Spleen (tissue), 13 donors: ENCODE measurements at places on chromosomes 3 and 15. TPM values are rescaled to one million over a fixed set of nuclear protein-coding genes. Genes with fewer than 3 reads are reported as not detected.

DNA sequence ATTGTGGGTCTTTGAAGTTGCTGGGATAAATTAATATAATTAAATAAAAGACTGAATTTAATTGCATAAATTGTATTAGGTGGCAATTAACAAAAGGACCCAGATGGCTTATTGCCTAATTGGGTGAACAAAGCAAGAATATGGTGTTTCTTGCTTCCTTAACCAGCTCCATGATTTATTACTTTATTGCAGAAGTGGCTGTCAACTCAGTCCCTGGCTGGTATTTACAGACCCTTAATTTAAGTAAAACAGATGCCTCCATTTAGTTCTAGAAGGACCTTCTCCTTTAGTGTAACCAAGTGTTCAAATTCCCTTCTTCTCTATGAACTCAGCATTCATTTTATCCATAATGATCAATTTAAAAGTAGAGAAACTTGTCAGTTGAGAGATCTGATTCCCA is 35.1 kb downstream of the DPH3 start:
- no peaks in the 10 kb centered on the region for H3K4me1 ChIP-seq
- no peaks in the 10 kb centered on the region for H3K27me3 ChIP-seq
- H3K36me3 ChIP-seq, result no peaks in the 10 kb centered on the region

The FOXB1 gene
- not detected for total RNA-seq

GRCh38 chr15:58981808-58982475 is 5.5 kb upstream of the RNF111 start:
- H3K36me3 ChIP-seq, result no peaks in the 10 kb centered on the region
- peak overlapping the region; percentile 6 for H3K4me3 ChIP-seq
- peaks cover 38% of the 10 kb centered on the region for H3K4me1 ChIP-seq
- no peaks in the 10 kb centered on the region for H3K27me3 ChIP-seq

DNA sequence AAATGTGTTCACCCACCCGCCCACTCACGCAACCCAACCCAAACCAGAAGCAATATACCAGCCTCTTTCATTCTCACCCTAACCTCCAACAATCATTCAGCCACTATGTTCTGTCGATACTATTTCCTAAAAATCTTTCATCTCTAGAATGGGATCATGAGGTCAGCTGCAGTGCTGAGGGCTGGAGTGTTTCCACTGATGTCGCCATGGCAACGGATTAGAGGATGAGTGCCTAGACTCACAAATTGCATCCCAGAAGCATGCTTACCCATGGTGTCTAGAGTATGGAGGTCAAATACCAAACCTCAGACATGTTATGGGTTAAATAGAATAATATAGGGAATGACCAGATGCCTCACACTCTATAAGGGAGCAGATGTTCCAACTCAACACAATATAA is 138.5 kb downstream of the GABRB3 start:
- DNase-seq, result no peak
- no peaks in the 10 kb centered on the region for H3K4me1 ChIP-seq
- H3K27me3 ChIP-seq, result no peaks in the 10 kb centered on the region
- no peak overlapping the region for H3K4me3 ChIP-seq
- no peak overlapping the region for H3K27ac ChIP-seq
- H3K36me3 ChIP-seq, result no peaks in the 10 kb centered on the region

- H3K27ac ChIP-seq, result no peak overlapping the region
- no peaks in the 10 kb centered on the region for H3K36me3 ChIP-seq
- H3K4me3 ChIP-seq, result no peak overlapping the region
- DNase-seq, result no peak
- no peaks in the 10 kb centered on the region for H3K4me1 ChIP-seq
Observed at GRCh38 chr3:69809076-69809835, 70.0 kb downstream of the MITF start.

GRCh38 chr15:62416526-62416925 is 251.4 kb upstream of the C2CD4B start:
- no peak overlapping the region for H3K4me3 ChIP-seq
- DNase-seq, result no peak
- H3K27me3 ChIP-seq, result peaks cover 4% of the 10 kb centered on the region
- no peaks in the 10 kb centered on the region for H3K36me3 ChIP-seq

The CFAP20DC gene
- total RNA-seq, result 0.20 TPM

GRCh38 chr3:176611703-176612102 is 585.6 kb downstream of the TBL1XR1 start:
- H3K36me3 ChIP-seq, result no peaks in the 10 kb centered on the region
- H3K4me1 ChIP-seq, result no peaks in the 10 kb centered on the region
- no peak for DNase-seq
- H3K4me3 ChIP-seq, result no peak overlapping the region
- no peaks in the 10 kb centered on the region for H3K27me3 ChIP-seq
- H3K27ac ChIP-seq, result no peak overlapping the region

DNA sequence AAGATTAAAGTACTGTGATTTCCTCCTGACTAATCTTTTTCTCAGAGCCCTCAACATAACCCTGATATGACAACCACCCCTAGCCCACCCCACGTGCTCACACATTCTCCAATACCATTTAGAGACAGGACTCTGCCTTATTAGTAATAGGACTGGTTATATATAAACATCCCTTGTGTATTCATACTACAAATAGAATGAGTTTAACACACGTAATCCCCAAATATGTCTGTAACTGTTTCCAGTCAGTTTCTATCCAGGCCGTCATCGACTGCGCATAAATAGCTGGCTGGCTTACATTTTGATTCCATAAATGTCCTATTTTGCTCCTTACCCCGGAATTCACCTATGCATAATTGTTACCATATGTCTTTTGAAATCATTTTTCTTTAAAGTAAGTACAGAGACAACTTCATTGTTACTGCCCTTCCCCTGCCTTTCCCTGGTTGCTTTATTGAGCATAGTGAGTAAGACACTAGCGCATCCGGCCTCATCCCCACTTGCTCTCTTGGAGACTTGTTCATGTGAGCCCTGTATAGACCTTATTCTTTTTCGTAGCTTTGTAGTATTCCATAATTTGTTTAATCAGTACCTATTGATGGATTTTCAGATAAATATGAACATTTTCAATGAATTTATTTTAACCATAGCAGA is 3.5 kb upstream of the P2RY14 start:
- no peak for DNase-seq
- H3K36me3 ChIP-seq, result no peaks in the 10 kb centered on the region
- H3K27me3 ChIP-seq, result no peaks in the 10 kb centered on the region

The FANCI gene
- 14.6 TPM for total RNA-seq

DNA sequence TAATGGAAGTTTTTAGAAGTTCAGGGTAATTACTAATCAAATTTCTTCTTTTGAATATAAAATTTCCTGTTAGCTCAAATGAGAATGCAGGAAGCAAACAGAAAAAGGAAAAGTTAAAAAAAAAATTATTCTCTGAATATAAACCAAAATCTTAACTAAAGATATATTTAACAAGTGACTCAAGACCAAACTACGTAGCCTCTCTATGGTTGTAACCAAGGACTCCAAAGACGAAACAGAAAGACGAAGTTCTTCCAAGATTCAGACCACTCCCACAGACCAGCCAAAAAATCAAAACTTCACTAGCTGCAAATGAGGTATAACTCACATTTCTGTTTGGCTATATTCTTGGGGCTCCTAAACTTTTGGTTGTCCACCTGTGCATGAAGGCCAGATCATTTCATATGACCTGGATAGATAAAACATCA is 846.5 kb upstream of the ALCAM start:
- no peaks in the 10 kb centered on the region for H3K27me3 ChIP-seq
- H3K4me1 ChIP-seq, result no peaks in the 10 kb centered on the region
- no peak overlapping the region for H3K4me3 ChIP-seq
- no peaks in the 10 kb centered on the region for H3K36me3 ChIP-seq
- DNase-seq, result no peak
- H3K27ac ChIP-seq, result no peak overlapping the region

The XCR1 gene
- 0.42 TPM for total RNA-seq

The REC114 gene
- not detected for total RNA-seq

GRCh38 chr15:74182131-74182530 is 8.6 kb downstream of the ISLR start:
- no peak overlapping the region for H3K4me3 ChIP-seq
- peak; percentile 36 for DNase-seq
- H3K36me3 ChIP-seq, result no peaks in the 10 kb centered on the region
- H3K27me3 ChIP-seq, result no peaks in the 10 kb centered on the region
- no peaks in the 10 kb centered on the region for H3K4me1 ChIP-seq

GRCh38 chr15:99514306-99514705 is 51.5 kb upstream of the MEF2A start:
- H3K36me3 ChIP-seq, result no peaks in the 10 kb centered on the region
- no peak overlapping the region for H3K4me3 ChIP-seq
- DNase-seq, result peak; percentile 51
- H3K4me1 ChIP-seq, result peaks cover 61% of the 10 kb centered on the region
- H3K27ac ChIP-seq, result no peak overlapping the region

- no peak overlapping the region for H3K27ac ChIP-seq
- no peaks in the 10 kb centered on the region for H3K27me3 ChIP-seq
- H3K4me3 ChIP-seq, result no peak overlapping the region
Observed at GRCh38 chr15:34122771-34123183, 20.9 kb downstream of the PGBD4 start.

The SERINC4 gene
- not detected for total RNA-seq

The TGFBR2 gene
- 268 TPM for total RNA-seq

- no peak overlapping the region for H3K27ac ChIP-seq
- no peaks in the 10 kb centered on the region for H3K27me3 ChIP-seq
- H3K36me3 ChIP-seq, result no peaks in the 10 kb centered on the region
- DNase-seq, result no peak
Observed at GRCh38 chr3:68378631-68379030, 553.7 kb downstream of the TAFA4 start.

DNA sequence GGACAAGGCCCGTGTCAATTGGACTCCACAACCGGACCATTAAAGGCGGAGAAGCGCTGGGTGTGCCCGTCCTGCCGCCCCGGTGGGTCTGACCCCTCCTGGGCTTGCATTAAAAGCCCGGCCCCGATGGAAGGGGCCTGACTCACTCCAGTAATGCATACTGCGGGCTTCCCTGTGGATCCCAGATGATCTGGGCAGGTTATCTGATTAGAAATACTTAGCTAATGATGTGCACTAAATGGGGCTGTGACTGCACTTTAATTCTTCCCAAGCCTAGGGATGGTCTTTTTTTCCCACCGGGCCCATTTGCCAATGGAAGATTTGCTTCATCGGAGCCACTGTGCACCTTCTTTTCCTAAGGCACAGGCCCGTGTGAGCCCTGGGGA is 124.9 kb downstream of the TMEM266 start:
- H3K36me3 ChIP-seq, result no peaks in the 10 kb centered on the region
- H3K4me1 ChIP-seq, result no peaks in the 10 kb centered on the region
- H3K27ac ChIP-seq, result no peak overlapping the region
- peaks cover 57% of the 10 kb centered on the region for H3K27me3 ChIP-seq
- no peak for DNase-seq
- H3K4me3 ChIP-seq, result no peak overlapping the region

The LAMB2 gene
- 223 TPM for total RNA-seq

The MGA gene
- 56.6 TPM for total RNA-seq

GRCh38 chr3:160981217-160981938 is 123.8 kb downstream of the B3GALNT1 start:
- H3K4me3 ChIP-seq, result no peak overlapping the region
- no peaks in the 10 kb centered on the region for H3K27me3 ChIP-seq
- peak overlapping the region; percentile 69 for H3K27ac ChIP-seq
- no peak for DNase-seq
- no peaks in the 10 kb centered on the region for H3K36me3 ChIP-seq

The WWTR1 gene
- 43.5 TPM for total RNA-seq

GRCh38 chr3:29215948-29216347 is 64.9 kb upstream of the RBMS3 start:
- no peaks in the 10 kb centered on the region for H3K36me3 ChIP-seq
- H3K4me1 ChIP-seq, result no peaks in the 10 kb centered on the region
- no peak overlapping the region for H3K27ac ChIP-seq
- no peaks in the 10 kb centered on the region for H3K27me3 ChIP-seq
- no peak overlapping the region for H3K4me3 ChIP-seq

- no peaks in the 10 kb centered on the region for H3K27me3 ChIP-seq
- no peaks in the 10 kb centered on the region for H3K4me1 ChIP-seq
- no peak overlapping the region for H3K27ac ChIP-seq
- DNase-seq, result no peak
- no peak overlapping the region for H3K4me3 ChIP-seq
- no peaks in the 10 kb centered on the region for H3K36me3 ChIP-seq
Observed at GRCh38 chr3:61053781-61054496, 197.3 kb downstream of the FHIT start.

GRCh38 chr15:51706291-51706690 is 25.0 kb downstream of the SCG3 start:
- no peak for DNase-seq
- no peak overlapping the region for H3K27ac ChIP-seq
- no peak overlapping the region for H3K4me3 ChIP-seq
- no peaks in the 10 kb centered on the region for H3K4me1 ChIP-seq

DNA sequence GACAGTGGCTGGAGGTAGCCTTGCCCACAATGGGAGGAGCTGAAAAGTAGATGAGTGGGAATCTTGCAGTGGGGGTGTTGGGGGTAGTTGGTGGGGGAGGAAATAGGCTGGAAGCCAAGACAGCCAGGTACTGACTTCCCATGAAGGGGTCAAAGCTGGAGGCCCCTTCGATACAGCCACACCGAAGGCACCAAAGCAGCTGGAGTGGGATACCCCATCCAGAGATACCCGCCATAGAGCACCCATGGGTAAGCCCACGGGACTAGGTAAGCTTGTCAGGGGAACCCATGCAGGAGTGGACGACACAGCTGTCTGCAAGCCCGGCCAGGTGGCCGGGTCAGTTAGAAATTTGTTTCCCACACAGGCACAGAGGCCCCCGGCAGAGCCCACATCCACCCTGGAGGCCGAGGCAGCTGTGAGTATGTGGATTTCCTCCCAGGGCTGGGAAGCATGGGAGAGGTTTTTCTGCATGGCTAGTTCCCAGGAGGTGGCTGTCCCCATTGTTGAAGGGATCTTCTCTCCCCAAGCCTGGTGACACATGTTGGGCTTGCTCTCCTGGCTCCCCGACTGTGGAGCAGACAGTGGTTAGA is 28.6 kb downstream of the PRR23E start:
- no peaks in the 10 kb centered on the region for H3K36me3 ChIP-seq
- no peak overlapping the region for H3K4me3 ChIP-seq
- H3K27me3 ChIP-seq, result peaks cover 21% of the 10 kb centered on the region
- H3K4me1 ChIP-seq, result no peaks in the 10 kb centered on the region

DNA sequence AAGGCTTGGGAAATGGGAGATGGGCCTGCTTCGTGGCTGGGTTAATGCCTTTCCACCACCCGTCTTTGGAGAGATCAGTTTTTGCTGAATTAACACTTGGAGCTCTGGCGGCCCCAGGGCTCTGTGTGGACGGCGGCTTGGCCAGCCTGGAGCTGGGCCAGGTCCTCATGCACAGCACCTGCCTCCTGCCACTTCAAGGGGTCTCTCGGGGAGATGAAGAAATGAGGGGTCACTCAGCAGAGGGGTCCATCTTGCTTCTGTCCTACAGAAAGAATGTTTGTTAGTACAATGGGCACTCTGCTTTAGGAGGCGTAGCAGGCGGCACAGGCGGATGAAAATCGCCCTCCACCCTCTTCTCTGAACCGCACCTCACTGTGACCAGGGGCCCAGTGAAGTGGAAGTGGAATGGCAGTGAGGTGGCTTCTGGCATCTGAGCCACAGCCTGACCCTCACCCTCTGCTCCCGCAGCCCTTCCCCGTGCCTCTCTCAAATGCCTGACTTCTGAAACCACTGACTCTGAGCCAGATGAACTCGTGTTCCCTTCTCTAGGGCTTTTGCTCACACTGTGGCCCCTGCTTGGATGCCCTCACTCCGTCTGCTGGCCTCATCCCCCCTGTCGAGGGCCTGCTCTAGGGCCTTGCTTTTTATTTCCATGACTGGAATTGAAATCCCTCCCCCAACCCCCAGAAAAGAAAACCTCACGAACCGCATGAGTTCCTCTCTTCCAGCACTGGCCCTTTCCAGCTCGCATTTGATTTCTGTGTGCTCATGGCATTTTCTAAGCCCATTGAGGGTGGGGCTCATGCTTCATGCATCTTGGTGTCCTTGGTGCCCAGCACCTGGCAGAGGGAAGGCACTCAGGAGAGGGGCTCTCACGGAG is 42.2 kb downstream of the CHDH start:
- H3K27ac ChIP-seq, result no peak overlapping the region
- H3K4me3 ChIP-seq, result no peak overlapping the region
- H3K27me3 ChIP-seq, result no peaks in the 10 kb centered on the region
- H3K36me3 ChIP-seq, result no peaks in the 10 kb centered on the region
- no peaks in the 10 kb centered on the region for H3K4me1 ChIP-seq

The LARP6 gene
- 7.0 TPM for total RNA-seq
